ENCODE measurements at places on chromosomes 12 and 14.
A peak's percentile ranks its signal among the peaks of the same experiment; 100 is the strongest.

- peak; percentile 24 for DNase-seq
These were observed 10.8 kb downstream of the RBM19 start for GRCh38 chr12:113955109-113955970.

DNA sequence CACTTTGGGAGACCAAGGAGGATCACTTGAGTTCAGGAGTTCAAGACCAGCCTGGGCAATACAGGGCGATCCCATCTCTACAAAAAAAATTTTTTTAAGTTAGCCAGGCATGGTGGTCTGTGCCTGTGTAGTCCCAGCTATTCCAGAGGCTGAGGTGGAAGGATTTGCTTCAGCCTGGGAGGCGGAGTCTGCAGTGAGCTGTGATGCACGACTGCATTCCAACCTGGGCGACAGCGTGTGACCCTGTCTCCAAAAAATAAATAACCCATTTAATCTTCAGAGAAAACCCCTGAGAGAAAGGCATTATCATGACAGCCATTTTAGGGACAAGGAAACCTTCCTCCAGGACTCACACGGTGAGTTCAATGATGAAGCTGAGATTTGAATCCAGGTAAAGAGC is 3.7 kb upstream of the FKBP4 start:
- DNase-seq, result no peak

DNA sequence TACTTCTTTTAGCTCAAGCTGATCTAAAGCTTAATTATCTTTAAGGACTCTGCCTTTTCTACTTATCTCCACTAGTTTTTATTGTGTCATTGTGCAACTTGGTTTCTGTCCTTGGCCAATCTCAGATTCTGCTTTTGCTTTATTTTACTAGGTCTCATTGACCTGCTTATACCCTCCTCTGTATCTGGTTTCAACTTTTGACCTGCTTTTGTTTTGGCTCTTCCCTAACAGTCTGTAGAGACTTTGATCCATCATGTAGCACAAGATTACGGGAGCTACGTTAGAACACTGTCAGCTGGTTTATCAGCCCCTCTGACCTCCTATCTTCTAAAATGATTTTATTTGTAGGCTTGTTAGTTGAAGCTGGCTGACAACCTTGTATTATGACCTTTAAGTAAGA is 43.6 kb downstream of the ZCRB1 start:
- DNase-seq, result no peak

DNA sequence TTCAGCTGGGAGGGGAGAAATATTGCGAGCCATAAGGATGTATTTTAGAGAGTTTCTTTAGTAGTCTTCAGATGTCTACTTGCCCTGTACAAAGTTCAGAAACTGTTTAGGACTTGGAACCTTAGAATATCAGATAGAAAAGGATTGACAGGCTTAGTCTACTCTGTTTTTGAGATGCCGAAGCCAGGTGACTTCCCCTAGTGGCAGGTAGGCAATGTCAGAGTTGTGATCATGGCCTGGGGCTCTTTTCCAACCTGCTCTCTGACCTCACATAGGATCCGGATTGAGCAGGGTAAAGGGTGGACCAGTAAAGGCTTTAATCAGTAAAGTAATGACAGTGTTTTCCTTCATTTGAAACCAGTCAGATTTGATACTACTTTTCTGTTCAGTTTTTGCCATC is 59.6 kb downstream of the PRKCH start:
- DNase-seq, result no peak

- DNase-seq, result no peak
These were observed 298.6 kb upstream of the PPFIA2 start for GRCh38 chr12:82057770-82058169.

GRCh38 chr12:20004952-20005351 is 363.4 kb upstream of the PDE3A start:
- no peak for DNase-seq

DNA sequence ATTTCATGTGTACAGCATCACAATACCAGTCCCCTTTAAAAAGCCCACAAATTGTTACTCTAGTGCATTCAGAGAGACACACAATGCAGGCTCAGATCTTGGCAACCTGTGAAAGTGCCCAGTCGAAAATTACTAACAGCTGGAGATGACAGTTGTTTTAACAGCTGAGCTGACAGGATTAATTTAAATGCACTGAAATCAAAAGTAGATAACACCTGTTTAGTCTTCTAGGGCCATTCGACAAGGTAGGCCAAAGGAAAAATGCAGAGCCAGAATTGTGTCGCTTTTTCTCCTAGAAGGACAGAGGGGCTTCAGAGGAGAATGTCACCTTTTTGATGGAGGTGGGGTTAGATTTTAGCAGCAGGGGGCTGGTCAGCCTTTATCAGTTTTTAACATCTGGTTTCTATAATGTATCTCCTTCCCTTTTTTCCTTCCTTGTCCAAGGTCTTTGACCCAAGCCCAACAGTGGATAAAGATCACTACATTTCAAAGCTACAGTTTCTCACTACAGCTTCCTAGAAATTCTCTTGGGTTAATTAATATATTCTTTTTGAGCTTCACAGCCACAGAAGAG is 139.1 kb downstream of the SOX5 start:
- no peak for DNase-seq

DNA sequence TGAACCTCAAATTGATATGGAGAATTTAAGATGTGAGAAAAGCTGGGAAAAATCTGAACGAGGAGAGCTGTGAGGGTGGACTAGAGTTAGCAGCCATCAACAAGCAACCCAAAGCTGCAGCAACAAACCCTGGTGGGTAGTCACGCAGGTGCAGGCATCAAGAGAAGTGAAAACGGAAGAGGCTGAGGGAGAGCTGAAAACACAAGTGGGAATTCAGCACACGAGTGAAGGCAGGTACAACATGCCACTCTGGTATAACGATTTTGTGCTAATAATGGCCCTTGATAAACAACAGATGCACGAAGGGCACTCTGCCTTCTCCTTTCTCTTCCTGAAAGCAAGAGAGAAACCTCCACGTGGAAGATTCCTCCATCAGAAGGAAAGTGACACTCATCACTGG is 11.5 kb downstream of the TCL1B start:
- no peak for DNase-seq

GRCh38 chr14:105632010-105632409 is 105.6 kb downstream of the TMEM121 start:
- DNase-seq, result no peak

DNA sequence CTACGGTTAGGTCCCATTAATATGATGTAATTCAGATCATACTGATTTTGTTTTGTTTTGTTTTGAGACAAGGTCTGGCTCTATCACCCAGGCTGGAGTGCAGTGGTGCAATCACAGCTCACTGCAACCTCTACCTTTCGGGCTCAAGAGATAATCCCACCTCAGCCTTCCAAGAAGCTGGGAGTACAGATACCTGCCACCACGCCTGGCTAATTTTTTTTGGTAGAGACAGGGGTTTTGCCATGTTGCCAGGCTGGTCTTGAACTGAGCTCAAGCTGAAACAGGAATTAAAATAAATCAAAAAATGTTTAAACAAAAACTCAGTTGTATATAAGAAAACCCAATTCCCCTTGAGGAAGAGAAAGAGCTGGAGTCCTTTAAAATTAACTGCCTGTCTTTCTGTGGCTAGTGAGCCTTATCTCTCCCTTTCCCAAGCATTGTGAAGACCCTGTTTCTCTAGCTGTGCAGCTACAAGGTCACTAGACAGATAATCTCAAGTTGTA is 17.7 kb upstream of the ANAPC7 start:
- DNase-seq, result no peak

DNA sequence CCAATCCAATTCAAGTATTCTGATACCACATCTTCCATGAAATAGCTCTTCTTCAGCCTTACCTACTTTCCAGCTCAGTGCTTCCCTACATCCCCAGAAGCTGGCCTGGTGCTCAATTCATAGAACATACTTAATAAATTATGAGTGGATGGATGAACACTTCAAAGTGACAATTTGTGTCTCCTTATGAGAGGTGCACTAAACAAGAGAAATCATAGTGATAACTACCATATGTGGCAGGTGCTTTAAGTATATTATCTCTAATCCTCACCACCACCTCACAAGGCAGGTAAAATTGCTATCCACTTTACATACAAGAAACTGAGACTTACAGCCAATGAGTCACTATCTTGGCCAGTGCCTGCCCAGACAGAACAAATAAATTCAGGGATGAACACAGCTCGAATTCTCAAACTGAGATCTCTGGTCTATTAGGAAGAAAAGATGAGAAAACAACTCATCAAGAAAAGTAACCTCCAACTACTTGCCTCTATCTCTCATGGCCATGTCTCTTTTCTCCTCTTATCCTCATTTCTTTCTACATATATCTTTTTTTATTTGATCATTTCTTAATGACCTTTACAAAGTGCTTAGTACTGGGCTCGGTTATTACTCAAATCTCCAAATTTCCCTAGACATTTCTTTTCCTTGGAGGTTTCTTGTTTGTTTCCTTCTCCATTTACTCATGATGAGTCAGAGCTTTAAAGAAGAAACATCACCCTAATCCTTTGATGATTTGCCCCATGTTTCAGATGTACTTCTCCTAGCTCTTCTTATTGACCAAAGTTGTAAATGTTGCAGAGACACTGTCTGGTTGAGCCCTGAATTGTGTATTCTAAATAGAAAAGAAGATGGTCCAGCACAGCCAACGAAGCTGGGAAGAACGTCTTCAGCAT is 161.5 kb downstream of the RPS29 start:
- DNase-seq, result no peak

DNA sequence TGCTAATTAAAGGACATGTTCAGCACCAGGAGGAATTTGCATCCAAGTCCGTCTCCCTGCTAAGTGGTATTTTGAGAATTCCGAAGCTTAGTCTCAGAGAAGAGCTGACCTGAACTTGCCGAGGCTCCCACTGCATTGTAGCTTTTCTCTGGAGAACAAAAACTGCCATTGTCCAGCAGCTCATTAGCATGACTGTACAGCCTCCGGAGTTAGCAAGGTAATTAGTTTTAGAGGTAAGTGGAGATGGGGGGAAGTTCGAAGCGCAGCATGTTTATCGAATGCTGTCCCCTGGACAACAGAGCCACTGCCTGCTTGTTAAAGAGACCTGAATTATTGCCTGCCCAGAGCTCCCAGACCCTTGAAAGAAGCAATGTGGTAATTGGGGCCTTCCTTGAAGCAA is 160.3 kb upstream of the PELI2 start:
- DNase-seq, result no peak

DNA sequence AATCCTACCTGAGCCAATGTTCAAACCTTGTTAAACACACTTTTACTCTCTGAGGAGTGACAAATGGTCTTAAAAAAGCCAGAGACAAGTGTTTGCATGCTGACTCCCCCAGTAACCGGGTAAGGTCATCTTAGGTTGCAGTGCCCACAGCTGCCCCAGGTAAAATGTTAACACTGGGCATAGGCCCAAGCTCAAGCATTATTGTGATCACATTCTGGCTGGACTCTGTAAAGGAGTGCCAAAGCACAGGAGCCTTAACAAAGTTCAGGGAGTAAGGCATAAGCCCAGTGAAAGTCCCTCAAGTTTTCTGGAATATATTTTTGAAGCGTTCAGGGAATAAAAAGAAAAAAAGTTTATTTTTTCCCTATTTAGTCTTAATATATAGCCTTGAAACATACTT is 8.6 kb downstream of the EDDM3A start:
- no peak for DNase-seq

- no peak for DNase-seq
These were observed 125.4 kb downstream of the CAND1 start for GRCh38 chr12:67394550-67394949.

DNA sequence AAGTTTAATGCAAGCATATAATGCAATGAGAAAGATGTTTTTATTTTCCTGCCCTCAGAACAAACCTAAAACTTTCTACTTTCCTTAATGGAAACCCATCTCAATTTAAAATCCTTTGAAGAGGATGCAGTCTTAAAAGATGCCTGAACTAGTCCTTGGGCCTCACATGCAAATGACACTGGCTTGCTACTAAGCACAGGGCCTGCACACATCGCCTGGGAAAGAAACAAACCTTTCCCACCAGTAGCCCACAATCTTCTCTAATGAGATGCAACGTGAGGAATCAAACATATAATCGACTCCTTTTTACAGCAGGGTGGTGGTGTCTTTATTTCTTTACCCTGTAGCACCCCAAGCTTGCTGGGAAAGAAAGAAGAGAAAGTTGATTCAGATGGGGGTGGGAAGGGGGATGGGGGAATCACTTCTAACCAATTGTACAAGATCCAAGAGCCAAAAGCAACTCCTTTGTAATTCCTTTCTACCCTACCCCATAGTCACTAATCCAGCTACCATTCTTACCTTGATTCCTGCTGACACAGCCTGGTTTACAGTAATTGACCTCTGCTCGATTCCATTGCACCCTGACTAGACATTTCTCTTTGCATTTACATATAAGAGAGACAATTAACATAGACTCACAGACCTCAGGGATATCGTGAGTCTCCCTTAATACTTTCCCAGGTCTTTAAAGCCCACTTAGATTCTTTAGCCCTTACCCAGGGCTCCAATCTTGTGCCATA is 69.5 kb upstream of the FERMT2 start:
- no peak for DNase-seq

DNA sequence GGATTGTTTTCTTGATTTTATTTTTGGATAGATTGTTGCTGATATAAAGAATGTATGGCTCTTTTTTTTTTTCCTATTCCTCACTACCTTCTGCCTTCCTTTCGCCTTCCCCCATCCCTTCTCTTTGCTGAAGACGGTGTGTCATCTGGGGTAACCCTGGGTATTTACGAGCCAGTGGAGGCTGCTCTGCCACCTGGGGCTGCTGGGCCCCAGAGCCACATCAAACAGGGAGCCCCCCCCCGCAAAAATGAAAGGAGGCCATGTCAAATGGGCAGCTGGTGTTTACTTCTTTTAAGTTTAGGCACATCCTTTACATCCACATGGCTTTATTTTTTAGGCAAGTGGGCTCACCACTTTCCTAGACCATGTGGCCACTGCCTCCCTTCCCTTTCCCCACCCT is 25.4 kb downstream of the CHST11 start:
- DNase-seq, result no peak

DNA sequence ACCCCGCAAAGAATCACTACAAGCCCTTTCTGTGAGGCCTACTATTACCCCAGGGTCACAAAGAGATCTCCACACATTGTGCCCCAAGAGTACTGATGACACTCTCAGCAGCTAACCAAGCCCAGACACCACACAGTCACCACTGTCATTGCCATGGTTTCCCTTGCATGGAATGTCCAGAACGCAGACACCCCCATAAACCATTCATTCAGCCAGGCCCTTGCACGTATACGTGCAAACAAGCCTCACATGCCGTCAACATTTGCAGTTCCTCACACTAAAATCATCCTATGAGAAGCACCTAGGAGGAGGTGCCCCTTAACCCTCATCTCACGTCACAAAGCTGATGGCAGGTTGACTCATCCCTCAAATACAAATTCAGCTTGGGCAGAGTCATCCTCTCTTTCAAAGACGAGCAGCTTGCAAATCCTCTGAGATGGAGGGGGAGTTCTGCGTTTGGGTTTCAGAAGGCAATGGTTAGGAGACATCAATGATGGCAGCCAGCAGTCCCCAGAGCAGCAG is 17.1 kb upstream of the KRT77 start:
- DNase-seq, result peak; percentile 17
